Muscle of arm (tissue), 14 donors: ENCODE measurements at places on chromosomes 7 and 10. TPM values are rescaled to one million over a fixed set of nuclear protein-coding genes. Genes with fewer than 3 reads are reported as not detected.

Gene HACD1
- 157 TPM for polyA plus RNA-seq

- DNase-seq = no peak
Measured at GRCh38 chr7:662576-662975, 63.9 kb upstream of the DNAAF5 start.

DNA sequence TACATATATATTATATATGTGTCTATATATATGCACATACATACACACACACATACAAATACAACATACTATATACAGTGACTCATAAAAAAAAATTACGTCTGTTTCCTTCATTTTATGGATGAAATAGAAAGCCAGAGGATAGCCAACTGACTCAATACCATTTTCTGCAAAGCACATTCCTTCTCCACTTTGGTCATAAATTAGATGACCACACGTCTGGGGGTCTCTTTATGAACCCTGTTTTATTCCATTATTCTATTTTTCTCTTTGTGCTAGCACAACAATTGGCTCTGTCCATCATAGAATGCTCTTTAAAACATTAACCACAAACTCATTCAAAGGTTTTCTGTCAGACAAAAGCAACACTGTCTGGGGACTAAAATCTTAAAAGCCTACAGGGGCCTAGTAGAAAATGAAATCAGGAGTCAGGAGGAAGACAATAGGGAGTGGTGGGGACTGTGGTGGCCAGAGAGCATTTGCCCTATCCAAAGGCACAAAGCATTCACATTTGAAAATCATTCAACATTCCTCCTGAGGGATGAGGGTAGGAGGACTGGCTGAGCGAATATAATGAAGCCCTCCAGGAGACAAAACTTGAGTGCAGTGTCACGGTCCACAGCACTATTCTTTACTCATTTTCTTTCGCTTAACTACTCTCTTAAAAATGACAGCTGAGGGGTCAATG lies 4.3 kb downstream of the CUBN start:
- no peak for DNase-seq

DNA sequence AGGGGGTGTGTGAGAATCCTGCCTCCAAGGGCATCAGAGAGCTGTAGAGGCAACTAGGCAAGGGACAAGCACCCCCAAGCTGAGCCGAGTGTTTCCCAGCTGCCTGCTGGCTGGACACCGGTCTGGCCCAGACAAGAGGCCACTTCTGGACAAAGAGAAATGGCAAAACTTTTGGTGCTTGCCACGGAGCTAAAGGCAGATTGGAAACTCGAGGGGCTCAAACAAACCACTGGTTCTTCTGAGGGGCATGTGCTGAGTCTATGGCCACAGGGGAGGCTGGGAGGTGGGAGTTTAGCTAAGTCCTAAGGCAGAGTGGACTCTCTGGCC lies 66.5 kb upstream of the INPP5A start:
- DNase-seq = no peak

- no peak for DNase-seq
Measured at GRCh38 chr7:41917-42565, 150.3 kb upstream of the FAM20C start.

GRCh38 chr7:4065190-4065589 lies 616.9 kb upstream of the FOXK1 start:
- DNase-seq = peak; percentile 41
